Stimulated activated CD4-positive, alpha-beta T cell treated with anti-CD3 and anti-CD28 coated beads, TNF-alpha, amount 100 ng/mL, for 1 hour (primary cell): ENCODE measurements at places on chromosomes 7 and 10.

GRCh38 chr10:75432176-75432575 is 752 bp downstream of the LRMDA start:
- DNase-seq: no peak

- DNase-seq: no peak
Measured at GRCh38 chr7:144516729-144517525, 113.4 kb upstream of the NOBOX start.

- no peak for DNase-seq
Measured at GRCh38 chr7:154914308-154914995, 88.5 kb downstream of the PAXIP1 start.

GRCh38 chr7:112743811-112744210 is 46.4 kb downstream of the TMEM168 start:
- no peak for DNase-seq

DNA sequence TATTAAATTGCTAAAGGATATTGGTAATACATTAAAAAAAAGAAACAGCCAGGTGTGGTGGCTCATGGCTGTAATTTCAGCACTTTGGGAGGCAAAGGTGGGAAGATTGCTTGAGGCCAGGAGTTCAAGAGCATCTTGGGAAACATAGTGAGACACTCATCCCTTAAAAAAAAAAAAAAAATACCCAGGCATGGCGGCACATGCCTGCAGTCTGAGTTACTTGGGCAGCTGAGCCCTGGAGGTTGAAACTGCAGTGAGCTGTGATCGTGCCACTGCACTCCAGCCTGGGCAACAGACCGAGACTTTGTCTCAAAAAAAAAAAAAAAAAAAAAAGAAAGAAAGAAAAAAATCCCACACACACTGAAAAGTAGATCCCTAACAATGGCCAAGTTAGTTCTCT is 59.7 kb downstream of the MACC1 start:
- DNase-seq: no peak

DNA sequence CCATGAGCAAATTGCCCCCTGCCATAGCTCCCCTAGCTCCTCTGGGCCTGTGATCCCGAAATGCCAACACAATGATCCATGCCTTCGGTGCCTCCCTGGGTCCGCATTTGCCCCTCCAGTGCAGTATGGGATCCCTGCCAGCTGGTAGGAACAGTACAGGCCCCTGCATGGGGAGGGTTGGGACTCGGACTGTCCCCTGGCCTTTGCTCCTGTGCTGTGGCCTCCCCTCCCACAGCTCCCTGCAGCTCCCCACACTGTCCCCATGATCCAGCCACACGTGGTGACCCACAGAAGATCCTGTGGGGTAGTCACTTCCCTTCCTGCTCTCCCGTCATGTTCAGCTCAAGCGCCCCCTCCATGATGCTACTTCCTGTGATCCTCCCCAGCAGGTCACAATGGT is 140.3 kb downstream of the MAPK8 start:
- DNase-seq: no peak

DNA sequence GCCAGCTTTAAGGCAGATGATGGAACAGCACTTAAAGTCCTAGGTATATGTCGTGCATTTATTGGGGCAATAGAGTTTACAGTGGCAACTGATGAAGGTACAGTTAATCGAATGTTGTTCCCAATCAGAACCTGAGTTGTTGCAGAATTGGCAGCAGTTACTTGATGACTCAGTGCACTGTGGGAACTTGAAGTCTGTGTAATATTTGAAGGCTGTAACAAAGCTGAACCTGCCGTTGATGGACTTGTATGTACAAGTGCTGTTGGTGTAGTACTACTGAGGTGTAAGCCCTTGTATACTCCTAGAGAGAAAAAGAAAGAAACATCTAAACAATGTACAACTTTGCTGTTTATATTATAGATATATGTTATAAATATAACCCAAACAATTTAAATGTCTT is 75.3 kb downstream of the EPC1 start:
- no peak for DNase-seq

DNA sequence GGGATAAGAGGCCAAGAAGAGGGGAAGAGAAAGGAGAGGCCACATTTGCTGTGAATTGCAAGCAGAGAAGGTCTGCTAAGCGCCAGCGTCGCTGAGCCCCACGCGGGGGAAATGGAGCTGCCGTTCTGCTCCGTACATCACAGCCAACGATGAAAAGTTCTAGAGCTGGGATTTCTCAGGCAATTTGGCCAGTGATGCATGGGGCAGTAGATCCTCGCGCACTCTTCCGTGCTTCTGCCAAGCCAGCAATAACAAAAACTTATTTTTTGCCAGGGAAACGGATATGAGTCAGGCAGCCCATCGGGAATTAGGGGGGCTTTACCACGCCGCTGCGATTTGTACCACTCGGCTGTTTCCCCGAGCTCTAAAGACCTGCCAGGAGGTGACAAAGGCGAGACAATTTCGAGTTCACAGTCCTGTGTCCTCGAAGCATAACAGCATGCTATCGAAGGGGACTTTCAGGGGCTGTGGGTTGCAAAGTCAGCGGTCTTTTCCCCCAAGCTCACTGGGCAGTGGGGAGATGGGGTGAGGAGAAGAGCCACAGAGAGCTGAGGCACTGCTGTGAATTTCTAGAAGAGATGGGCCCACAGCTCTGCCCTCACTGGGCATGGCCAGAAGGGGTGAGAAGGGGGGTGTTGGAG is 30.0 kb upstream of the SLF2 start:
- DNase-seq: no peak

DNA sequence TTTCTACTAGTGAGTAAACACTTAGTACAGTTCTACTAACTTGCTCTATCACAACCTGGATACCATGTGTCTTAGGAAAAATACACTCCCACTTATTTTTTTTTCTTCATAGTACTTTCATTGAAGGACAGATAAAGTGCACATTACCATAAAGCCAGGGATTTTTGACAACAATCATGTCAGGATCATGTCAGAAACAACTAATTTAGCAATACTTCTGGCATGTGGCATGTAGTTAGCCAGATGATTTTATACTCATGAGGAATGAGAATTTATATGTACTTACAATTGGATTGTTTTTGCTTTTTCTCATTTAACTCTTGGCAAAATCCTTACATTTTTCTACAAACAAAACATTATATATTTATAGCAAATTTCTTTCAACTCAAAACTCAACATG is 630.7 kb upstream of the GRM3 start:
- DNase-seq: no peak

DNA sequence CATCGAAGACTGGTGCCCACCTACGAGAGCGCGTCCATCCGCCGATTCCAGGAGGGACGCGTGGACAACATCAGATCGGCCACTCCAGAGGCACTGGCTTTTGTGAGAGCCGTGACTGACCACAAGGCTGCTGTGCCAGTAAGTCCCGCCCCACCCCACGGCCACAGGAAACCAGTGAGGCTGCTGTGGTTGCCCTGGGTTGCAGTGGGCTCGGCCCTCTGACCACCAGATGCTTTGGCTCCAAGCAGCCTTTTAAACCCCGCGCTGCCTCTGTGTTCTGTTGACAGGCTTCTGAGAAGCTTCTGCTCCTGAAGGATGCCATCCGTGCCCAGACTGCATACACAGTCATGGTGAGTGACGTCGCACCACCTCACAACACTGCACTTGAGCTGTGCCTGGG is 24.4 kb upstream of the C10orf53 start:
- no peak for DNase-seq

GRCh38 chr7:41711283-41712064 is 8.6 kb upstream of the INHBA start:
- DNase-seq: no peak

DNA sequence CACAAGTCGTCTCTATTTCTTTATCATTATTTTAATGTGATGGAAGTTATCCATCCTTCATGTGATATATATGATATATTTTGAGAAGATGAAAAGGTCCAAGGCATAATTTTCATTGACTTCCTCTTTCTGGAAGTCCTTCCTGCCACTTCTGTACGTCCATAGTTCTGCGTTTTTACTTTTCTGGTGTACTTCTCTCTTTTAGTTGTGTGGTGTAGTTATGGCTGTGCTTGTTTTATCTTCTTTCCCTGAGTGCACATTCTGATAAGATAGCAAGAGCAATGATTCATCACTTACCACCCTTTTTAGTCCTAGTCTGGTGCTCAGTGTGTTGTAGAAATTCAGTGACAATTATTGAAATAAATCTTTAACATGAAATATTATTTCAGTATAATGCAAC is 231.3 kb upstream of the FERD3L start:
- DNase-seq: no peak

GRCh38 chr7:75534727-75535307 is 42.7 kb downstream of the SPDYE5 start:
- DNase-seq: no peak

DNA sequence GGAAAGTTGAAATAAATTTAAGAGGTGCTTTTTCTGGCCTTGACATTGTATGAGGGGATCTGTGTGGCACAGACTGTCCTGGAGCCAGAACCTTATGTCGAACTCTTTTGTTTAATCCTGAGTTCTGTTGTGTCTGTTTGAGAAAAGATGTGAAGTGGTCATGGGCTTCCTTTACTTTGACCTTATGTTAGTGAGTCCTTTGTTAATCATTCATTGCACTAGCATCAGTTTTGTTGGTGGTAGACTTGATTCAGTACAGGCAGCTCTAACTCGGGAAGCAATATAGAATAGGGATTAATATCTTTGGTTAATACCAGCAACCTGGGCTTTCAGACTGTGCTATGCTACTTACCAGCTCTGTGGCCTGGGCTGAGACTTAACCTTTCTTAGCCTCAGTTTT is 123.9 kb upstream of the FZD1 start:
- DNase-seq: no peak
